ENCODE measurements at places on chromosomes 6 and 20.
A peak's percentile ranks its signal among the peaks of the same experiment; 100 is the strongest.

- H3K4me1 ChIP-seq = no peaks in the 10 kb centered on the region
- H3K27ac ChIP-seq = no peak overlapping the region
- DNase-seq = no peak
- peaks cover 18% of the 10 kb centered on the region for H3K27me3 ChIP-seq
These were observed 20.2 kb downstream of the KIF25 start for GRCh38 chr6:168017629-168018028.

DNA sequence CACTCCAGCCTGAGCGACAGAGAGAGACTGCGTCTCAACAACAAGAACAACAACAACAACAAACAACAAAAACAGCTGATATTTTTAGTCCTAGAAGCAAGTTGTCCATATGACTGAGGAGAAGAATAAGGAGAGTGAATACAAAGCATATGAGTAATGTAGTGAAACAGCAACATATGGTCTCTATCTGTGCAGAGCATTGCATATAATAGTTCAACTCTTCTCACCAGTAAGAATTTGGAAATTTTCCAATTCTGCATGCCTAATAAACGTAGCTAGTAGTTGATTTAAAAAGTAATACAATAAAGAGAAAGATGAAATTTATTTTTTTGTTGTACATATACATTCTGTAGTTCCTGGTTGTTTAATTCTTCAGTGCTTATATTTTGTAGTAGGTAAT is 129.7 kb upstream of the FAM83B start:
- peaks cover 12% of the 10 kb centered on the region for H3K4me1 ChIP-seq
- no peak for DNase-seq
- H3K36me3 ChIP-seq = no peaks in the 10 kb centered on the region
- H3K4me3 ChIP-seq = no peak overlapping the region

DNA sequence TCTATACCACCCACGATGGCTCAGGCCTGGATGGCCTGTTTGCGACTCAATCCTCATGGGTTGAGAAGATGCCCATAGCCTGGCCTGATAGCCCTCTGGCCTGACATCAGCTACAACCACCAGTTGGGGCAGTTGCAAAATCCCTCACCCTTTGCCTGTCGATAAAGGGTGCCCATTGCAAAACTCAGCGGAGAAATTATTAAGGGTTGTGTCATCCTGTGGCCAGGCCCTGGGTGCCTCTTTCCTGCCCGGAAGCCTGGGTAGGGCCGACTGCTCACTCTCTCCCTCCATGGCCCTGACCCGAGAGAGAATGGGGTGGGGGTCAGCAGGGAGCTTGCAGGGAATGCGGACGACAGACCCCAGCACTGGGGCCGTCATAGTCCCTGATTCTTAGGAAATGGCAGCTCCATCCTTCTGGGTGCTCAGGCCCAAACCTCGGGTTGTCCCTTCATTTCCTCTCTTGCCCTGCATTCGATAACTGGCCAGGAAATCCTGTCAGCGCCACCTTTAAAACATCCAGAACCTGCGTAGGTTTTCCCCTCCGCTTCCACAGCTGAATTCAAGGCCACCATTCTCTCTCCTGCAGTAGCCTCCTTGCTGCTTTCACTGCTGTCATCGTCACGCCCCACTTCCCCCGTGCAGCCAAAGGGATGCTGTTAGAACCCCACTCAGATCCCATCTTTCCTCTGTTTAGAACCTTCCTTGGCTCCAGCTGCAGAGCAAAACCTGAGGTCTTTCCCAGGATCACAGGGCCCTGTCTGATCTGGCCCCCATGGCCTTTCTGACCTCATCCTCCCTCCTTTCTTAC is 31.1 kb downstream of the CEBPB start:
- peaks cover 25% of the 10 kb centered on the region for H3K4me1 ChIP-seq
- H3K4me3 ChIP-seq = no peak overlapping the region
- no peaks in the 10 kb centered on the region for H3K36me3 ChIP-seq
- DNase-seq = peak; percentile 84
- H3K27ac ChIP-seq = peak overlapping the region; percentile 31

- no peak for DNase-seq
- no peaks in the 10 kb centered on the region for H3K27me3 ChIP-seq
- no peaks in the 10 kb centered on the region for H3K4me1 ChIP-seq
These were observed 47.8 kb upstream of the TOP1 start for GRCh38 chr20:40980828-40981310.

- no peak overlapping the region for H3K4me3 ChIP-seq
- no peaks in the 10 kb centered on the region for H3K36me3 ChIP-seq
- no peak overlapping the region for H3K27ac ChIP-seq
- DNase-seq = no peak
- H3K4me1 ChIP-seq = no peaks in the 10 kb centered on the region
- H3K27me3 ChIP-seq = no peaks in the 10 kb centered on the region
These were observed 8.8 kb upstream of the CD83 start for GRCh38 chr6:14108571-14109410.

DNA sequence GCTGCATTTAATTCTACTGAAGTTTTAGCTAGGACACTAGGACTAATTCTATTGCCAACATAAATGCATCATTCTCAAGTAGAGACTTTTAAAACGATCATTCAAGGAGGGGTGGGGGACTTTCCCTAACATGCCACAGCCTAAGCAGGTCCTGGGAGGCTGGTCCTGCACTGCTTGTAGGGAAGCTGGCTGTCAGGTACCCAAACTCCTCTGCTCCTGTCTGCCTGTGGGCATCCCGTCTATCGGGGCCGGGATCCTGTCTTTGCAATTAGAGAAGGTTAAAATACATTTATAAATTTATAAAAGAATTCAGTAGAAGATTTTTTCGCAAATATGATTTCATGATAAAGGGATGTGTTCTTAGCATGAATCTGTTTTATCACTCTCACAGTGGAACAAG is 51.6 kb upstream of the MPC1 start:
- no peaks in the 10 kb centered on the region for H3K27me3 ChIP-seq
- H3K4me1 ChIP-seq = no peaks in the 10 kb centered on the region
- H3K4me3 ChIP-seq = no peak overlapping the region
- no peak for DNase-seq
- H3K36me3 ChIP-seq = no peaks in the 10 kb centered on the region

GRCh38 chr6:20584100-20584731 is 50.0 kb downstream of the CDKAL1 start:
- no peak overlapping the region for H3K27ac ChIP-seq
- no peak for DNase-seq
- peaks cover 4% of the 10 kb centered on the region for H3K4me1 ChIP-seq
- no peak overlapping the region for H3K4me3 ChIP-seq
- H3K36me3 ChIP-seq = no peaks in the 10 kb centered on the region

DNA sequence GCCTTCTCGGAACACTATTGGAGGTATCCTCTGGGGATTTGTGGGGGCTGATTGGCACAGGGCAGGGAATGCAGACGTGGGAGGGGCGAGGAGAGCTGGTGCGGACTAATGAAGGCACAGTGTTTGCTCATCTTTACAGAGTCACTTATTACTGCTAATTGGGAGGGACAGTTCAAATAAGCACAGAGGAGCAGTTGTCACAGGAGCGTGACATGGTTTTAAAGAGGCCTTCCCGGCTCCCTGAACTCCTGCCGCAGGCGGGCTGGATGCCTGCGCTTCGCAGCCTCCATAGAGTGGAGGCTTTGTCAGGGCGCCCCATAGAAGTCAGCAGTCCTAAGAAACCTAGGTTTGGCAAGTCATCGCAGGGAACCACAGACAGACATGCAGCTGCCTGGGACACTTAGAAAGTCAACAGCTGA is 149.6 kb downstream of the LINC00237 start:
- H3K36me3 ChIP-seq = no peaks in the 10 kb centered on the region
- no peak overlapping the region for H3K27ac ChIP-seq
